NCI-H1105 treated with DMSO at 0.1 percent for 48 hours (cell line): ENCODE measurements at places on chromosomes 11 and 22.
A peak's percentile ranks its signal among the peaks of the same experiment; 100 is the strongest.

GRCh38 chr11:57834852-57835251 lies 73.2 kb downstream of the CTNND1 start:
- no peak for DNase-seq

GRCh38 chr11:103450241-103450640 lies 341.0 kb downstream of the DYNC2H1 start:
- no peak for DNase-seq

GRCh38 chr11:30346068-30346688 lies 23.3 kb downstream of the ARL14EP start:
- DNase-seq = peak; percentile 71

DNA sequence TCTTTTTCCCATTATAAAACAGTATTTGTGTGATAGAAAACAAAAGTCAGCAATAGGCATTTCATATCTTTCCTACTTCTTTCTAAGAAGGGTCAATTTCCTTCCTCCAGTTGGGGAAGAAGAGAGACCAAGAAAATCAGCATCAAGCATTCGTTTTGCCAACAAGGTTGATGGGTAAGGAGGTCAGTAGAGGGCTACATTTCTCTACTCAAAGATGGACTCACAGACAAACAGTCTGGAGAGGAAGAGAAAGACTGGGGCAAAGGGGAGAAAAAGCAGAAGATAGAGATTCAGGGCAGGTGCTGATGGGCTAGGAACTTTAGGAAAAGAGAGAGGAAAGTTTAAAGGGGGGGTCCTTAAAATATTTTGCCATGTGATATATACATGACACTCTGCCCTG lies 8.6 kb upstream of the MTNR1B start:
- DNase-seq = no peak

DNA sequence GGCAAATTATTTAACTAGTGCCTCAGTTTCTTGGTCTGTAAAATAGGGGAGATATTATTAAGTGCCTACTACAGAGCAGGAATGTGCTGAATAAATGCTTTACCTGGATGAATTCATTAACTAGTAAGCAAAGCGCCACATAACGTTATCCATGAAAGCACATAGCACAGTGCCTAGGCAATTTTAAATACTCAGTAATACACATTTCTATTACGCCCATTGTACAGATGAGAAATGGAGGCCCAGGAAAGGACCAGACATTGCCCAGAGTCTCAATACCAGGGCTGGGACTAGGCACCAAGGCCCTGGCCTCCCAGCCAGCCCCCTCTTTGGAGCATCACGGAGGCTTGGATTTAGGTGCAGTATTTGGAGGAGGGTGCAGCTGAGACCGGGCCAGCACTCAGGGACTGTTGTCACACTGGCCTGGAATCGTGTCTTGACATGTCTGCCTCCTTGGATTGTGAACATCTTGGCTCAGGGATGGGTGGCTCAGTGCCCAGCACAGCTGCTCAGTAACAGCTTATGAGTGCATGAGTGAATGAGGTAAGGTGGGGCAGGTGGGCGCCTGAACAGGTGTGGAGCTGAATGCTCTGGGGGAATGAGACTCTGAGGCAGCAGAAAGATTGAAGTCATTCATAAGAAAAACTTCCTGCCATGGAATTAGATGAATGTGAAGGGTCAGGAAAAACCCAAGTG lies 42.1 kb upstream of the TPBGL start:
- DNase-seq = peak; percentile 84

DNA sequence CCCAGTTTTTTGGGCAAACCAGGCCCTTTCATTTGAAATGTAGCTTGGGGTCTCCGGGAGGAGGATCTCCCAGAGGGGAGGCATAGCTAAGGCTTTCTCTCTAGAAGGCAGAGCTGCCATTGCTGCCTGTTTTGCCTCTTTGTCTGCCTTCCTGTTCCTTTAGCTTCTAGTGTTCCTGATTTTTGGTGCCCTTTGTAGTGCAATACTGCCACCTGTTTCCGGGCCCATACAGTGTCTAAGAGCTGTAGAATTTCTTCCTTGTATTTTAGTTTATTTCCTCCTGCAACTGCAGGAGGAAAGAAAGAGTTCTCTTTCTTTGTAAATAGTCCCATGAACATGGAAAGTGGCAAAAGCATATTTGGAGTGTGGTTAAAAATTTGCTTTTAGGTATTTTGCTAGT lies 19.3 kb upstream of the GLYATL1 start:
- no peak for DNase-seq

DNA sequence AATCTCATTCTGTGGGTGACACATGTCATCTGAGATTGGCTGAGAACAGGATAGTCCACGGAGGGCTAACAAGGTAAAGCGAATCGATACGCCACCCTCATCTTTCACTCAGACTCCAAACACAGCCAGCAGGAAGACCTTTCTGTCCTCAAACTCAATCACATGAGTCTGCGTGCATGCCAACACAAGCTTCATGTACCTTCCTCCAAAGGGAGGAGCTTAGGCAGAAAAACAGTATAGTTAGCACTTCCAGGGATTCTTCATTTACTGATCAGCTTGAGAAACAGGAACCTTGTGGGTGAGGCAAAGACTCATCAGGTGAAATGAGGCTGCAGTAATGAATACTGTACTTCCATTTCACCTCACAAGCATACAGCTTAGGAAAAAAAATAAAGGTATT lies 767.1 kb upstream of the API5 start:
- no peak for DNase-seq

DNA sequence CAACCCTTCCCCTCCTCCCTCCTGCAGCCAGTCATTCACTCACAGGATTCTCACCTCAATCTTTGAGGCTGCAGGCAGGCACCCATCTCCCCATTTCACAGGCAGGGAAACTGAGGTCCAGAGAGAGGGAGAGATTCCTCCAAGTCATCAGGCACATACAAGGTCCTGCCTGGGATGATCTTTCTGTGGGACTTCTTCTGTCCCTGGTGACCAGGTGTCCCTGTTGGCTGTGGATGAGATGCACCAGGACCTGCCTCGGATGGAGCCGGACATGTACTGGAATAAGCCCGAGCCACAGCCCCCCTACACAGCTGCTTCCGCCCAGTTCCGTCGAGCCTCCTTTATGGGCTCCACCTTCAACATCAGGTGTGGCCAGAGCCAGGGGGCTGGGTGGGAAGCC lies 7.8 kb downstream of the FTH1 start:
- no peak for DNase-seq

GRCh38 chr11:91100427-91100826 lies 877.6 kb upstream of the CHORDC1 start:
- no peak for DNase-seq

DNA sequence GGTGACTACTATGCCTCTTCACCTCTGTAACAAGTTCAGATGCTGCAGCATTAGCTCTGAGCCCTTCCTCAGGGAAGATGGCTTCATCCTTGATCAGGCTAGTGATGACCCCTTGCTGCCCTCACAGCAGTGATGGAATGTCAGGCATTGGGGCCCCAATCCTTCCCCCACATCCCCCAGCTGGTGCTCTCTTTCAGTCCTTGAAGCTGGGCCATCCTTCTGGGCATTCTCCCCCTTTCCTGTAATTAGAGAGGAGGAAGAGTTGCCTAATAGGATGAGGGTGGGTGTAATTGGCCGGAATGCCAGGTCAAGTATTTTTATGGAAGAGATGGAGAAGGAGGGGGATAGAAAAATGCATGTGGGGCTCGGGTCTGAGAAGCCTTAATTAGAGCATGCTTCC lies 62.6 kb downstream of the TRAF6 start:
- DNase-seq = no peak

- DNase-seq = no peak
Measured at GRCh38 chr11:99932684-99933083, 754.4 kb upstream of the ARHGAP42 start.

GRCh38 chr11:113281052-113281725 lies 33.2 kb upstream of the TTC12 start:
- DNase-seq = no peak

GRCh38 chr11:87265979-87266378 lies 228.2 kb downstream of the TMEM135 start:
- DNase-seq = no peak

DNA sequence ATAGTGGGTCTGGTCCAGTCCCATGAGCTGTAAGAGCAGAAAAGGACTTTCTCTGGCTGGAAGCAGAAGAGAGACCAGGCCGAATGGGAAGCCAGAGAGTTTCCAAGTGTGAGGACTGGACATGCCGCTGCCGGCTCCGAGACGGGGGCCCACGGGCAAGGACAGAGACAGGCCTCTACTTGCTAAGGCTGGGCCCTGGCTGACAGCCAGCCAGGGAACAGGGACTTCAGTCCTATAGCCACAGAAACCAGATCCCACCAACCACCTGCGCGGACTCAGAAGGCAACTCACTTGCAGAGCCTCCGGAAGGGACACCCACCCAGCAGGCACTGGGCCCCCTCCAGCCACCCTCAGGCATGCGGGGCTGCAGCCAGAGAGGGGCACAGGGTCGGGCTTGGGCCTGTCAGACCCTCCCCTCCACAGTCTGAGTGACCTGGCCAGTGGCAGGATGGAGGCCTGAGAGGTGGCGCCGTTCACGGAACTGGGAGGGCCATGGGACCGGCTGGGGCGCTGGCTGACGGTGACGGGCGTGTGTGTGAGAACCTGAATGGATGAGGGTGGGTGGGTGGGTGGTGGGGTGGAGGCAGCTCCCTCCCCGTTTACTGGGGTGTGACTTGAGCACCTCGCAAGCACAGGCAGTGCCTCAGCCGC lies 47.8 kb upstream of the A4GALT start:
- no peak for DNase-seq

GRCh38 chr11:72836111-72836510 lies 21.9 kb downstream of the ATG16L2 start:
- DNase-seq = no peak

- DNase-seq = no peak
Measured at GRCh38 chr11:73333173-73333572, 25.1 kb downstream of the ARHGEF17 start.

- DNase-seq = no peak
Measured at GRCh38 chr11:95877291-95877690, 46.6 kb downstream of the MTMR2 start.

DNA sequence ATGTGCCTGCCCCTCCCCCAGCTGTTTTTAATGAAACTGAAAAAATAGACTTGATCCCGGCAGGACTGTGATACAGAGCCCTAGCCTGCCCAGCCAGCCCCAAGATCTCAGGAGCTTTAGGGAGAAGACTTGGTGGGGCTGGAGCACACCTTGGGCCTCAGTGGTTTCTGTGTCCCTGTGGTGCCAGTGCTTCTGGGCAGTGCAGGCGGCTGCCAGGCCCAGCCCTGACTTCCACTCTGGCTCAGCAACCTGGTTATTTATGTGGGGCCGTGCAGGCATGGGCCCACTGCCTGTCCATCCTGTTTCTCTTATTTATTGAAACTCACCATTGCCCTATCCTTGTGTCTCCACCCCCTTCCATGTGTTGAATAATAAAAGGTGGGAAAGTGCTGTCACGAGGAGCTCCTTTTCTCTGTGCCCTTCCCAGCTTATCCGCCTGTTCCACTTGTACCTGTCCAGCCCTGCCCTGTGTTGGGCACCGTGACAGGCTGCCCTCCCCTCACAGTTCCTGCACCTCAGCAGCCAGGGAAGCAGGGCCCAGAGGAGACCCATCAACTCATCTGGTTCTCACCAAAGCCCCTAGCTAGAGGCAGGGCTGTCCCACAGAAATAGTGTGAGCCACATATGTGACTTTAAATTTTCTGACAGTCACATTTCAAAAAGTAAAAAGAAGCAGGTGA lies 20.2 kb downstream of the RELT start:
- no peak for DNase-seq

GRCh38 chr11:66701432-66702240 lies 23.9 kb upstream of the RBM4B start:
- no peak for DNase-seq

DNA sequence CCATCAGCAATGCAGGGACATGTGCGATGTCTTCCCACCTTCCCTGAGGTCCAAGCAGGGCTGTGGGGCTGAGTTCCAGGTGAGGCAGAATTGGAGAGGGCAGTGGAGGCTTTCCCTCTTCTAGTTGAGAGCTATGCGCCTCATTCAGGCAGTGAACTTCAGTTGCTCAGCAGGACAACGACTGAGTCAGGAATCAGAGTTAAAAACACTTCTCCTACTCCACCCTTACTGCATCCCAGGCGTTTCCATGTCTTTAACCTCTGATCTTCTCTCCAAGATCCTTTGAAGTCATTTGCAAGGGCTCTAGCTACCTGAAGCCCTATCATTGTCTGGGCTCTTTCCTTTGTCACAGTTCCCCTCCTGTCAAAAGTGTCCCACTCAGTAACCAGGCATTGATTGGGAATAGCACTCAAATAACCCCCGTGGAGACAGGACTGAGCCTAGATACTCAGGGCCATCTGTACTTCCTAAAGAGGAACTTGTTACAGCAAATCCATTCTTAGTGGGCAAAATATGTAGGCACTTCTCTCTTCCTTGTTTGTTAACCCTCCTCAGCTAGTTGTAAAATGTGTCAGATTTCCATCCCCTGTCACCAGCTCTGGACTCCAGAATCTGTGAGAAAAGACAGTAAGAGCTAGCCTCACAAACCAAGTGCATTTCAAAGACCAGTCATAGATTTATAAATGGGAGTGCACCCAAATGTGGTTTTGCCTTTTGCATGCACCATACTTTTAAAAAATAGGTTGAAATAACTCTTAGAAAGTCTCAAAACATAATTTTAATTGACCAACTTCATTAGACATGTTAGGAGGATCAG lies 72.5 kb upstream of the MYO18B start:
- no peak for DNase-seq

DNA sequence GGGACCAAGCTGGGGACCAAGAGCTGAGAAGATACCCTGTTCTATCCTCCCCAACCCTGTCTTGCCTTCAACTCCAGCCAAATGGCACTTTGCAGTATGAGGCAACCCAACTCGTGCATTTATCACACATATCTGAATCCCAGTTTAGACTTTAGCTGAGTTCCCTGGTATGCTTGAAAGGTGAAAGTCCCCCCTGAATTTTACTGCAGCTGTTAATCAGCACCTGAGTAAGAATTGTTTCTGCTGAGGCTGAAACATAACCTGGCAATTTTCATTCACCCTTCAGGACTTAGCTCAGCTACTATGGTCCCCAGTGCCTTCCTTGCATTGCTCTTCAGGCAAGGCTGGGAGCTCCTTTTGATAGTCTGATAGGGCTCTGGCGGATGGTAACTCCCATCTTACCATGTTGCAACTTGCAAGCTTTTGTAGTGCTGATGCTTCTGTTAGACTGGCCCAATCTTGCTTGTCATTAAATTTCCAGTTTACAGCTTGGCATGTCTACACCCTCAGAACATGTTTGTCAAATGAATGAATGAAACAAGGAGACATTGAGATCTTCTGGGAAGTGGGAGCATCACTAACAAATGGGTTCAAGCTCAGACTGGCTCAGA lies 64.0 kb upstream of the SLC6A5 start:
- no peak for DNase-seq
